A673 (cell line): ENCODE measurements at places on chromosomes 1 and 21. TPM values are rescaled to one million over a fixed set of nuclear protein-coding genes. Genes with fewer than 3 reads are reported as not detected.

Gene POU3F1
- 83.3 and 92.9 TPM in 2 replicates for total RNA-seq

- H3K4me1 ChIP-seq: no peaks in the 10 kb centered on the region
- peak; percentile 37 for DNase-seq
- peaks cover 76% of the 10 kb centered on the region for H3K27me3 ChIP-seq
- no peak within 1 kb of the TSS for H3K4me3 ChIP-seq
- H3K27ac ChIP-seq: no peak within 1 kb of the TSS
Measured at GRCh38 chr1:12063141-12064072, at the start of gene TNFRSF8. TNFRSF8 (plus strand) TSS chr1:12063303; CDS start chr1:12063599, 296 bp downstream.

- H3K4me1 ChIP-seq: no peaks in the 10 kb centered on the region
- no peaks in the 10 kb centered on the region for H3K36me3 ChIP-seq
- no peak overlapping the region for H3K27ac ChIP-seq
- H3K27me3 ChIP-seq: no peaks in the 10 kb centered on the region
Measured at GRCh38 chr1:38243106-38243505, 196.5 kb upstream of the POU3F1 start.

Gene LPAR3
- 0.13 TPM in 1 of 2 replicates, not detected in the other for total RNA-seq

GRCh38 chr1:225934711-225935110, 6.3 kb downstream of the LEFTY2 start:
- no peak overlapping the region for H3K27ac ChIP-seq
- H3K27me3 ChIP-seq: no peaks in the 10 kb centered on the region
- H3K4me1 ChIP-seq: no peaks in the 10 kb centered on the region
- no peak overlapping the region for H3K4me3 ChIP-seq
- no peak for DNase-seq

Gene A3GALT2
- total RNA-seq: 0.39 TPM in 1 of 2 replicates, not detected in the other

- H3K4me3 ChIP-seq: no peak overlapping the region
- DNase-seq: no peak
- no peaks in the 10 kb centered on the region for H3K36me3 ChIP-seq
- no peak overlapping the region for H3K27ac ChIP-seq
- no peaks in the 10 kb centered on the region for H3K27me3 ChIP-seq
Measured at GRCh38 chr1:35594005-35594760, 21.1 kb downstream of the TFAP2E start.

DNA sequence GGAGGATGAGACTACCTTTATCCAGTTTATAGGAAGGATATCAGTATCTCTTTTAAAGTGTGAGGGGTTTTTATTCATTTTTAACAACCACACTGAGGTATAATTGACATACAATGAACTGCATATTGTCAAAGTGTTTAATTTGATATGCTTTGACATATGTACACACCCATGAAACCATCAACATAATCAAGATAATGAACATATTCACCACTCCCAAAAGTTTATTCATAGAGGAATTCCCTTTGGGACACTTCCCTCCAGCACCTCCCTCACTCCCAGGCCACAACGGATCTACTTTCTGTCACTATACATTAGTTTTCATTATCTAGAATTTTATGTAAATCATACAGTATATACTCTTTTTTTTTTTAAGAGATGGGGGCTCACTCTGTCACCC, 63.4 kb upstream of the MCOLN3 start:
- H3K4me1 ChIP-seq: no peaks in the 10 kb centered on the region
- no peak for DNase-seq
- no peaks in the 10 kb centered on the region for H3K36me3 ChIP-seq
- H3K27me3 ChIP-seq: no peaks in the 10 kb centered on the region
- no peak overlapping the region for H3K4me3 ChIP-seq

DNA sequence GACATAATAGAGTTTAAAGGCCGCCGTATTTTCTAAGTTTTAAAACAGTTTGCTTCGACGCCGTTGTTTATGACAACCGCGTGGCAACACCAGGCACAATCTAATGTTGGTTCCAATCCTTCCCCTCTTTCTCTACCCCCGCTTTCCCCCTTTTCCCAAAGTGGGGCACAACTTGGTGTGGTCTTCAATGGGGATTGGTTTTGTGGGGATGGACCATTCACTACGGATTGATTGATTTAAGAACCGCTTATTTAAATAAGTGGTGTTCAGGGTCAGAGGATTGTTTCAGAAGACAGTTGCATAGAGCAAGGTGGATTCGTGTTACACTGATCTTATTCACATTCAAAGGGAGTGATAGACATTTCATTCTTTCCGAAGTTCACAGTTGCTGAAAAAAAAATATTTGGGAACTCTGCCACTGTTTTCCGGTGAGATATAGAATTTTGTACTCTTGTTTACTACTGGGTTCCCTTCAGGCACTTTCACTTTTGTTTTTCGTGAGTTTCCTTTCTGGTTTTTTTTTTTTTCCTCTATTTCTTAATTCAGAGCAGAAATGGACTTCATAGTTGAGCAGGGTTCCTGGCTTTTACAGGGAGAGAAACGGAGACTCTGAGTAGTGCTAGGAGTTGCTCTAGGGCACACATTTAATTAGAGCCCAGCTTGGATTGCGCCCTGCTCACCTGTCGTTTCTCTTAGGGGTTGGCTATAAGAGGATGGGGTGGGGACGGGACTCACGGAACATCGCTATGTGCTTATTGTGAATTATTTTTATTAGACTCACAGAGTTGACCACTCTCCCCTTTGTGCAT, 79.6 kb upstream of the AK4 start:
- peaks cover 29% of the 10 kb centered on the region for H3K4me1 ChIP-seq
- no peak for DNase-seq
- H3K36me3 ChIP-seq: no peaks in the 10 kb centered on the region

GRCh38 chr1:27595597-27595996, 8.3 kb downstream of the AHDC1 start:
- H3K27me3 ChIP-seq: no peaks in the 10 kb centered on the region
- DNase-seq: no peak
- no peaks in the 10 kb centered on the region for H3K36me3 ChIP-seq
- H3K4me1 ChIP-seq: peaks cover 84% of the 10 kb centered on the region

DNA sequence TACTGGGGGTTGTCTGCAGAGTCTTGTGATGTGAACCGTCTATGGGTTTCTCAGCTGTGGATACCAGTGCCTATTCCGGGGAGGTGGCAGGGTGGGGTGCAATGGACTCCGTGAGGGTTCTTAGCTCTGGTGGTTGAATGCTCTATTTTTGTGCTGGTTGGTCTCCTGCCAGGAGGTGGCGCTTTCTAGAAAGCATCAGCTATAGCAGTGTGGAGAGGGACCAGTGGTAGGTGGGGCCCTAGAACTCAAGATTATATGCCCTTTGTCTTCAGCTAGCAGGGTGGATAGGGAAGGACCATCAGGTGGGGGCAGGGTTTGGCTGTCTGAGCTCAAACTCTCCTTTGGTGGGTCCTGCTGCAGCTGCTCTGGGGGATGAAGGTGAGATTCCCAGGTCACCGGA, 127.3 kb upstream of the PLD5 start:
- DNase-seq: peak; percentile 45
- H3K27ac ChIP-seq: no peak overlapping the region
- no peaks in the 10 kb centered on the region for H3K36me3 ChIP-seq
- no peaks in the 10 kb centered on the region for H3K27me3 ChIP-seq

Gene SELP
- not detected in 2 replicates for total RNA-seq

DNA sequence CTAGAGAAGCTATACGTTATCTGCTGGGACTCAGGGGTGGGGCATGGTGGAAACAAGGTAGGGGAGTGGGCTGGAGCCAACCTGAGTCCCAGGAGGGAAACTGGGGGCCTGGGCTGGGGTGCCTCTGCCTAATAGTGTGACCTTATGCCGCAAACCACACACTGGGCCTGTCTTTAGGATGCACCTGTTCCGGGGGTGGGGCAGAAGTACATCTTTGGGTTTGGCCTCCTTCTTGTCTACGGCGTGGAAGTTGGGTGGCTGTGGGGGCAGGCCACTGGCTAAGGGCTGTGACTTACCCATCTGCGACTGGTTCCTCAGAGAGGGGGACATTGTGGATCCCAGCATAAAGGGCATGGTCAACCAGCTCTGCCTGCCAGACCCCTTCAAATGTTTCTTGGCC, 44.2 kb downstream of the FAAH start:
- no peaks in the 10 kb centered on the region for H3K36me3 ChIP-seq
- H3K27me3 ChIP-seq: peaks cover 7% of the 10 kb centered on the region
- H3K4me1 ChIP-seq: no peaks in the 10 kb centered on the region
- no peak for DNase-seq
- no peak overlapping the region for H3K27ac ChIP-seq

Gene S100A6
- 73.6 and 106 TPM in 2 replicates for total RNA-seq

Gene TNFSF4
- total RNA-seq: 0.20 and 0.21 TPM in 2 replicates

- no peak overlapping the region for H3K4me3 ChIP-seq
- H3K36me3 ChIP-seq: no peaks in the 10 kb centered on the region
- no peaks in the 10 kb centered on the region for H3K27me3 ChIP-seq
- H3K4me1 ChIP-seq: peaks cover 44% of the 10 kb centered on the region
Measured at GRCh38 chr1:30083800-30084464, 639.5 kb downstream of the MATN1 start.

Gene TCEA3
- total RNA-seq: 0.76 and 0.99 TPM in 2 replicates

GRCh38 chr1:80624682-80625081, 1176.1 kb upstream of the ADGRL2 start:
- no peak overlapping the region for H3K27ac ChIP-seq
- no peaks in the 10 kb centered on the region for H3K4me1 ChIP-seq
- H3K27me3 ChIP-seq: no peaks in the 10 kb centered on the region
- DNase-seq: no peak
- H3K36me3 ChIP-seq: no peaks in the 10 kb centered on the region
